ENCODE measurements at places on chromosomes 4 and X. TPM values are rescaled to one million over a fixed set of nuclear protein-coding genes. Genes with fewer than 3 reads are reported as not detected.

TIGD4 gene
- 0.19 TPM for total RNA-seq

PLP2 gene
- total RNA-seq: 50.9 TPM

DNA sequence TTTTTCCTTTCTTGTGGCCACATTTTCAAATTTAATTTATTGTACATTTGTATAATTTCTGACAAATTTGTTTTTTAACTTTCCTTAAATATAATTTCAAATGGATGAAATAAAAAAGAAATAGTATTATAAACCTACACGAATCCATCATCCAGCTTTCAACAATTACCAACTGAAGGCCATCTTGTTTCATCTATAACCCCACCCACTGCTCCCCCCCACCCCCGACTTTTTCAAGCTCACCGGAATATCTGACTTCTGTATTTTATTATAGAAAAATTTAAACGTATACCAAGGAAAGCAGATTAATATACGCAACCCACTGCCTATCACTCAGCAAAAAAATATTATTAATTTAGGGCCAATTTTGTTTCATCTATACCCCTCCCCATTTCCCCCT lies 1.1 kb downstream of the MORF4L2 start:
- DNase-seq: no peak

DNA sequence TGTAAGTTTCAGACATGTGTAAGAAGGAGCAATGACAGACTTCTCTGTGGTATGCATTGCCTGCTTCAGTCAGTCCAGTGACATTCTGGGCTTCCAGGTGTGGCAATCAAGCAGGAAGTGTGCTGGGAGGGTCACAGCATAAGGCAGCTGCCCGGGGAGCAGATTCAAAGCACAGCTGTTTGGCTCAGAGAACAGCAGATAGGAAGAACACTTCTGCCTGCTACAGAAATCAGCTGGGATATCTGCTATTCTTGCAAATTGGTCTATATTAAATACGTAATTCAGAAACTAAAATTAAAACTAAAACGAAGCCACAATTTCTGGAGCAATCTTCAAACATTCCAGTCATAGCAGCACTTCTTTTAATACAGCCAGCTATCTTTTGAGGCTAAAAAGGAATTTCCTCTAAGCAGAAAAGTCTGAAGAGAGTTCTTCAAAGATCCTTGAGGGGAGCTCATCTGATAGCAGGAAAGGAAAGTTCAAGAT lies 47.5 kb upstream of the GALNT7 start:
- DNase-seq: no peak

- no peak for DNase-seq
Measured at GRCh38 chr4:128635955-128636560, 173.4 kb upstream of the JADE1 start.

GRCh38 chr4:133081246-133081645 lies 67.8 kb upstream of the PCDH10 start:
- DNase-seq: no peak

DNA sequence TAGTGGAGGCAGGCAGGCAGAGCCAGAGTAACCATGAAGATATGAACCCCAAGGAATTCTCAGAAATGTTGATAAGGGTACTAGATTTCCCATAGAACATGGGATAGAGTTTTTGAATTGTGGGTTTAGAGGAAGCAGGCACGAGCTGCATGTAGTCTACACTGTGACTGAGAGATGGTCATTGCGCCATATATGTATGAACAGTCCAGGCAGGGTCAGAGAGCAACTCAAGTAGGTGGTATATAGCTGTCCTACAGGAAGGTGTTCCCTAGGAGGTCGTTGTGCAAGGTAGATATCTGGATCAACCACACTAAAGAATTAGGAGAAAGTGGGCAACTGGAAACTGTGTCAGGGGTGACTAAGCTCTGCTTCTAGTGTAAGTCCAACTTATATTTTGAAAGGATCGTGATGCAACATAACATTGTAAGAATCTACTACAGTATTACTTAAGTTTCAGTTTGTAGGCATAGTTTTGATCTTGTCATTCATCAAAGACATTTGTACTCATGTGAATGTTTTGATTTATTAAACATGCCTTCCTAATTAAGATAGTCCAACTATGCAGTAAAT lies 94.6 kb downstream of the HPGD start:
- no peak for DNase-seq

GRCh38 chr4:95499291-95499696 lies 49.5 kb downstream of the UNC5C start:
- no peak for DNase-seq

GRCh38 chr4:139015948-139016471 lies 429 bp downstream of the NOCT start:
- DNase-seq: no peak

- no peak for DNase-seq
Measured at GRCh38 chrX:65607070-65607742, 60.2 kb upstream of the MSN start.

DNA sequence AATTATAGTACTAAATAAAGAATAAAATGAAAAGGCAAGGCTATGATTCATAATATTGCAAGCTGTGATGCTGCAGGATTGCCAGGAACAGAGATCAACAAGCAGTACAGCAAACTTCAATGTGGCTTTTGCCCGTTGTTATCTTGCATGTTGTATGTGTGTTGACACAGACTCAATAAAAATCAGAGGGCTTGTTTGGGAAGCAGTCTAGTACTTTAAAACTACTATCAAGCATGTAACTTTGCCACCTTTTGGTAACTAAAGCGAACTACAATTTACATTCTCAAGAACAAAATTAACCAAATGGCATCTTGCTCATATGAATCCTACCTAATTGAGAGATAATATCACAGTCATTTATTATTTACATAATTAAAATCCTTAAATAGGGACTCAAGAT lies 79.8 kb upstream of the GPM6A start:
- DNase-seq: no peak

DNA sequence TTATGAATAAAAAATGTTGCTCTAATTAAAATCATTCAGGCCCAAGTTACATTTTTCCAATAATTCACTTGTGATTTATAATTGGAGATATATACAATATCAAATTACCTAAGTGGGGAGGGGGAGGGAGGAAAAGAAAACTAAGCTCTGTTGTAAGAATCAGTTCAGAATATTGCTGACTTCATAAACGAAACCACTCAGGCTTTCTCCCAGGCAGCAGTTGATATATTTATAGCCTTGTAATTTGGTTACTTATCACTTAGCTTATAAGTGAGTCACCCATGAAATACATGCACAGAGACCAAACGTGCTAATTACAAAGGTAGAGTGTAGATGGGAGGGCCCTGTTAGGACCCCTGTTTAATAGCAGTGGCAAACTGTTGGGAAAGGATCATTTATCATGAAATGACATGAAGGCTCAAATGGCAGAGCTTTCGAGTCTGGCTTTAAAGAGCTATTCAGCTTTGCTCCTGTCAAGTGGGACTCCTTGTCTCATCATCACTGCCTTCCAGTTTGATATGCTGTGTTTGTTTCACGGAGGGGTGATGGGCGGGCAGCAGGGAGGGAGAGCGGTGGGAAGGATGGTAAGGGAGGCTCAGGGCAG lies 105.6 kb upstream of the PGRMC2 start:
- DNase-seq: no peak

GRCh38 chrX:38552721-38553120 lies 8.6 kb upstream of the TSPAN7 start:
- DNase-seq: no peak

DNA sequence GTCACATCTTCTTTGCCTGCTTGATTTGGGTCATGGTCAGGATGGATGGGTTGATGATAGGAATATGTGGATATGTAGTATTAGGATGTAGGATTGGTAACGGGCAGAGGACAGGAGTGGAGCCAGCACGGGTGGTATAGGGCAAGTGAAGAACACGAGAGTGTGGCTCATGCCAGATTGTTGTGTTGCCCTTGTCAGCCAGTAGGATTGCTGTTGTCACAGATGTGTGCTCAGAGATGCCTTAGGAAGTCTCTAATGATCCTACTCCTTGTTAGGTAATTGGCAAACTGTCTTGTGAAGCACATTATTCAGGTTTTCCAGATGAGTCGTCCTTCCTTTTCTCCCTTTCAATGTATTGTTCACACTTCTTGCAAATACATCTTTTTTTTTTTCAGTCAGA lies 5.5 kb downstream of the ATP10D start:
- DNase-seq: no peak

DNA sequence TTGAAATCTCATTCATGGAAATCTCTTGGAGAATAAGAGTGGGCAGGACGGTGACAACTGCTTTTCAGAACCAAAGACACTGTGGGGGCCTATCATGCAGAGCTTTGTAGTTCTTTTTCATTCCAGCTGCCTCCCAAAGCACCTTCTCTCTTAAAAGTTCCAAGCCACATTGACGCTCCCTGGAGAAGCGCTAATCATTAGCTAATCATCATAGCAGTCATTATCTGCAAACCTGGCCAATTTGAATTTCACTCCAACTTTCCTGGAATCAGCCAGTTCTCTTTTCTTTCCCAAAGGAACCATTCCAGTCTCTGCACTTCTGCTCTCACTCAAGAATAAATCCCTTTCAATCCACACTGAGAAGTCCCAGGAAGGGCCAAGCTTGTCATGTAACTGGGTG lies 1144.1 kb upstream of the IGFBP7 start:
- DNase-seq: no peak

DNA sequence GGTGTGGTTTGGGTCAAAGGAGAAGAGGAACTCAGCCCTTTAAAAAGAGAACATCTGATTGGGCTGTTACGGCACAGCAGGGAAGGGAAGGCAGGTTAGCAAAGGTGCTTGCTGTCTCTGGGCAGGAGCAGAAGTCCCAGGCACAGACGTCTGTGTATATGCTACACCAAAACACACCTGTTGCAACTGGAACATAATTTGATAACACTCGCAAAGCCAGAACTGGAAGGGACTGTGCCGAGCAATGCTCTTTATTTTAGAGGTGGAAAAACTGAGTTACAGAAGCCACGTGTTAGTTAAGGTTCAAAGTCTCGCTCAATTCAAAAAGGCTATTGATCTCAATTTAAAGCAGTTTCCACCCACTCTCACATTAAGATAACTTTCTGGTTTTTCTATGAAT lies 2.2 kb upstream of the FAM114A1 start:
- no peak for DNase-seq

FAAH2 gene
- not detected for total RNA-seq

DNA sequence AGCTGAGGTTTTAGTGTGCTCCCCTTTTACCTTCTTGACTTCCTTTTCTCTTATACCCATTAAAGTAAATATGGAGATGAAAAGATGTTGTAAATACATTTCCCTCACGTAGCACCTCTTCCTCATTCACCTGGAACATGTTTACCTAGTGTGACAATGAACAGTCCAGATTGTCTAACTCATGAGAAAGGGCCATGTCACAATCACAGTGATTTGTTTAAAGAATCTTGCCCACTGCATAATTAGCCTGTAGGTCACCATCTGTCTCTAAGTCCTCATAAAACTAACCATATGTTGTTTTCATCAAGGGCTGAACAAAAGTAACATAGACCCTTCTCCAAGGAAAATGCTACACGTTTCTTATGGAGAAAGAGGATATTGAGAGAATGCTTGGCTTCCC lies 85.7 kb downstream of the TSPAN5 start:
- no peak for DNase-seq

GRCh38 chr4:8291036-8291682 lies 21.6 kb downstream of the HTRA3 start:
- DNase-seq: no peak

DNA sequence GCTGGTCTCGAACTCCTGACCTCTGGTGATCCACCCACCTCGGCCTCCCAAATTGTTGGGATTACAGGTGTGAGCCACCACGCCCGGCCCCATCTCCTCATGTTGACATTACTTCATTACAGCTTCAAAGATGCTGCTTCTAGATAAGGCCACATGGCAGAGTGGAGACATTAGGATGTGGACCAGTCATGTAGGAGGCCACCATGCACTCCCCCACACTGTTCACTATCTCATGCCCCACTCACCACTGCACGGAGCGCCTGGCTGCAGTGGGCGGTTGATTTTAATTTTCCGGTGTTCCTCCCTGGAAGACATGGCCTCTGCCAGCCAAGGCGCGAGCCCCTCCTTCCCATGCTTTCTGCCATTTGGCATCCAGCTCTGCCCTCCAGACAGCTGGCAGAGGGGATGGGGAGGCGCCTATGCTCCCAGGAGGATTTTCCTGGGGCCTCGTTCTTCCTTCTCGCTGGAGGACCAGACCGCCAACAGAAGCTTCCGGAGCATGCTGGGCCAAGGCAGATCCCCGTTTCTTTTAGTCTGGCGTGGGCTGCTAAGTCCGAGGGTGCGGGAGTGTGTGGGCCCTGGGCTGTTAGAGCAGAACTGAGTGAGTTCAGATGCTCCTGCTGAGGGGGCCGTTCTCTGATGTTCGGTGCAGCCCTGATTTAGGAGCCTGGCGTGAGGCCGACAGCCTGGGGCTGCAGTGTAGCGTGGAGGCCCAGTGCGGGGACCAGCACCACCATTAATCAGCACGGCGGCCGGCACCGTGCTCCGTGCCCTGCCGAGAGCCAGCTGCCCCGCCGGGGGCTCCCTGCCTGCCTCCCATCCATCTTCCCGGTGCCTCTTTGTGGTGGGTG lies 93.1 kb downstream of the SORCS2 start:
- no peak for DNase-seq

Data from glomerular endothelial cell (primary cell).